Body of pancreas (tissue), 4 donors: ENCODE measurements at places on chromosomes 7 and 10. TPM values are rescaled to one million over a fixed set of nuclear protein-coding genes. Genes with fewer than 3 reads are reported as not detected.

DNA sequence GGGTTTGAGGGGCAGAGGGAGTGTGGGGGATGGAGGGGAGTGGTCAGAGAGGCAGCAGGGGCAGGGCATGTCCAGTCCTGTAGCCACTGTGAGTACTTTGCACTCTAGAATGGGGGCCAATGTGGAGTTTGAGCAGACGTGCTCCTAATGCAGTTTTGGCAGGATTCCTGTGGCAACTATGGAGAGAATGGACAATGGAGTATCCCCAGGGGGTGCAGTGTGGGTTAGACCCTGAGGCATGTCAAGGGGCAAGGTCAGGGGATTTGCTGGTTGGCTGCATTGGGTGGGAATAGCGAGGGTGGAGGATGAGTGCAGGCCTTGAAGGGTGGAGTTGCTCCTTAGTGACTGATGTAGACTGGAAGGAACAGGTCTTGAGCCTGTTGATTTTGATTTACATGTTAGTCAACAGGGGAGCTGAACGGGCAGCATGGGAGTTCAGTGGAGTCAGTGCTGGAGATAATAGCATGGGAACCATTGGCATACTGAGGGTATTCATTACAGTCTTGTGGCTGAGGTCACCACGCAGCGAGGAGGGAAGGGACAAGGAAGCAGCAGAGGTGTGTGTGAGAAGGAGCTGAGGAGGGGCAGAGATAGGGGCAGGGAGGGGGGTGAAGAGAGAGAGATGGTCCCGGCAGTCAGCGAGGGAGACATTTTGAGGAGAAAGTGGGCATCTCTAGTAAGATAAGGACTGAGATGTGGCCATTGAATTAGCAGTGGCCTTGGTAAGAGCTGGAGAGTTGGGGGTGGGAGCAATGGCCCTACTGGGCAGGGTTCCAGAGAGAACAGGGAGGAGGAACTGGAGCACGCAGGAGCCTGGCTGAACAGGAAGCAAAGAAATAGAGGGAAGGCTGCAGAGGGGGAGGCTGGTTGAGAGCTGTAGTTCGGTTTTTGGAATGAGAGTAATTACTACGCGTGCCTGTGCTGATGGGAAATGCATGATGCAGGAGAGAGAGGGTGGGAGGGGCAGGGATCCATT is 112.7 kb downstream of the CCNY start:
- H3K4me1 ChIP-seq = peaks cover 69% of the 10 kb centered on the region
- H3K4me3 ChIP-seq = no peak overlapping the region
- H3K27me3 ChIP-seq = no peaks in the 10 kb centered on the region
- no peaks in the 10 kb centered on the region for H3K36me3 ChIP-seq
- H3K27ac ChIP-seq = peak overlapping the region; percentile 63

GRCh38 chr7:78112488-78112887 is 313.9 kb downstream of the PHTF2 start:
- DNase-seq = no peak
- H3K27me3 ChIP-seq = no peaks in the 10 kb centered on the region
- H3K27ac ChIP-seq = no peak overlapping the region
- H3K36me3 ChIP-seq = no peaks in the 10 kb centered on the region
- no peak overlapping the region for H3K4me3 ChIP-seq

- DNase-seq = no peak
- H3K4me1 ChIP-seq = peaks cover 11% of the 10 kb centered on the region
- H3K27ac ChIP-seq = no peak overlapping the region
- H3K27me3 ChIP-seq = no peaks in the 10 kb centered on the region
Observed at GRCh38 chr7:94941844-94942632, 34.6 kb downstream of the PPP1R9A start.

Gene STRIP2
- not detected for total RNA-seq
